ENCODE measurements at places on chromosomes 1 and 21.

DNA sequence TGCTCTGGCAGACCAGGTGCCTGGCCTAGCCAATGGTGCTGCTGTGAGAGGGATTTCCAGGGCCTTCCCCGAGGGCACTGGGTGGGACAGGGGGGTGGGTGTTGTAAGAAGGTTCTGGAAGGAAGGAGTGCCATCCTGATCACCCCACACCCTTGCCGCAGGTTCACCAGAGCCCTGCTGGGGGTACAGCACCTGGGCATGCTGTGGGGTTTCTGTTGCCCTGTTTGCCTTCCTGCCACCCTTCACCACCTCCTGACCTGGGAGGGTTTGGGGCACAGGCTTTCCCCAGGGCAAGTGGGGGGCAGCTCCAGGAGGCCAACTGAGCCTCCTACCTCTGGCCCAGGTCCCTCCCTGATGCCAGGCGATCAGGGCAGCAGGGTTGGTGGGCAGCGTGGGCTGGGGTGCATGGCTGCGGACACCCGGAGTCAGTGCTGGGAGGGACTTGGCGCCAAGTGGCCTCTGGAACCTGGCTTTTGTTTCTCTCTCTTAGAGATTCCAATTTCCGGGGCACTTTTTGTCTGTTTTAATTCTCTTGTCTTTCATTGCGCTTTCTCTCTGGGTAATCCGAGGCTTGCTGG, 318.8 kb downstream of the PTPRU start:
- DNase-seq: no peak

- no peak for DNase-seq
These were observed 327.2 kb downstream of the PTPRU start for GRCh38 chr1:29563571-29563970.

GRCh38 chr1:174008979-174009378, 13.2 kb downstream of the RC3H1 start:
- DNase-seq: no peak

GRCh38 chr1:63729227-63729620, 44.6 kb upstream of the ROR1 start:
- DNase-seq: no peak

Measured in NAMALWA (cell line).